NCI-H2029 (cell line): ENCODE measurements at places on chromosomes 5 and 9.

DNA sequence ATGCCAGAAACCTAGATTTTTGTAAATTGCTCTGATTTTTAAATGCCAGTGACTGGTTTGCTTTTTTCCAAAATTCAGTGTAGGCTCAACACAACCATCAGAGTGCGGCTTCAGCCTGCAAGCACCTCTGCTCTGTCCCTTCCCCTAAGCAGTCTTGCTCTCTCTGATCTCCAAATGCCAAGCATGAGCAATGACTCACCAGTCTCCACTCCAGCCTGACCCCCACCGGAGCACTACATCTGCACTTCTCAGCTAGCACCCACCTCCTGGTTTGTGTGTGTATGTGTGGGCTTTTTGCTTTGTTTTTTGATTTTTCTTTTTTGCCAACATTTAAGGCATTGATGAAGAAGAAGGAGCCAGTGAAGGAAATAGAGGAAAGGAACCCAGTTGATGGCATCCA lies 61.4 kb upstream of the ADRA1B start:
- no peak for DNase-seq

DNA sequence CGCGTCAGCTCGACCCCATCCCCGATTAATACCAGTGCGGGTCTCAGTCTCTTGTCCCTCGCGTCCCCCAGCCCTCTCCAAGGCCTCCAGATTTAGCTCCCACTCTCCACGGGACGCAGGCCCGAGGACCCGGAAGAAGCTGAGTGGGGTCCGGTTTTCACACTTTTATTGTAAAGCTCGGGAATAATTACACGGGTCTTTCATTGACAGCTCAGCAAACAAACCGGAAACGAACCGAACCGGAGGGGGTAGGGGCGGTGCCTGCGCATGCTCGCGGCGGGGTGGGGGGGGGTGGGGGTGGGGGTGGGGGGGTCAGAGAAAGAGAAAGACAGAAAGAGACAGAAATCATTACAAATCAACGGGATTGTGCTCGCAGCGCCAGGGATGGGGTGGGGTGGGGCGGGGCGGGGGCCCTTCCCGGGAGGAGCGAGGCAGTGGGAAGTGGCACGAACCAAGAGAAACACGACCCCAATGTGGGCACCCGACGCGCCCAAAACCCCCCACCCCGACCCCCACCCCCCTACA lies 27.9 kb downstream of the PCDH1 start:
- DNase-seq, result peak; percentile 48

DNA sequence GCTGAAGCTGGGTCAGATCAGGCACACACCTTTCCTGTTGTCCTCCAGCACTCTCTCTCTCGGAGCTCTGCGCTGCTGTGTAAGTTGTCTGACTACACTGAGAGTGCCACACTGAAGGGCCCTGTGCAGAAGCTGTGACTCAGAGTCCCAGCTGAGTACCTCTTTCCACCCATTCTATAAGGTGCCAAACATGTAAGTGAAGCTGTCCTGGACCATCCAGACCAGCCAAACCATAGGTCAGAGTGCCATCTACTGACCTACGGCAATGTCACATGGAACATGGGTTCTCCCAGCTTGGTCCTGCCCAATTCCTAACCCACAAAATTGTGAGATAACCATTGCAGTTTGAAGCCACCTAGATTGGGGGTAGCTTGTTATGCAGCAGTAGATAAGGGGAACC lies 68.2 kb downstream of the ADCY2 start:
- no peak for DNase-seq

DNA sequence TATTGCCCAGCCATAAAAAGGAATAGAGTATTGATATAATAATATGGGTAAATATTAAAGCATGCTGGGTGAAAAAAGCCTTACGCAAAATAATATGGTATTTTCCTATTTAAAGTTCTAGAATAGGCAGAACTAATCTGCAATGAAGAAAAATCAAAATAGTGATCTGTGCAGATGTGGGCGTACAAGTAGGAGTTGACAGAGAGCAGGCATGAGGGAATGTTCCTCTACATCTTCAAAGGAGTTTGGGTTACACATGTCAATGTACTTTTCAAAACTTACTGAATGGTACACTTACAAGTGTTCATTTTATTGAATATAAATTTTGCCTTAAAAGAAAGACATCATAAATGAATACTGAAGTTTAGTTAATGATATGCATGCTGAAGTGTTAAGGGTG lies 33.0 kb upstream of the ZBED3 start:
- DNase-seq, result no peak

- no peak for DNase-seq
Measured at GRCh38 chr5:135883441-135883840, 12.2 kb downstream of the IL9 start.

DNA sequence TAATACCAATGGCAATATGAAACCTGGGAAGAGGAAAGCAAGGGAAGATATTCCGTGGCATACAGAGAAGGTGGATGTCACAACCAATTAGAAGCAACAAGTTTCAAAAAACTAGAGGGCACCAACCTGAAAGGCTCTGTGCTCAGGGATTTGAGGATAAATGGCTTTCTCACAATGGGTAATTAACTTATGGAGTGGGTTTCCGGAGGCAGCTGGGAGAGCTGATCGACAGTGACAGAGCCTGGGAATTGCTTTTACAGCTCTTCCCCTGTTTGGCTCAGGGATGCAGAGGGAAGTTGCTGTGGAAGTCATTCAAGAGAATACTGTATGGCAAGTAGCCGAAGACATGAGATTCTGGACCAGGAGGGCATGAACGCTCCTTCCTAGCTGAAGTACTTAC lies 237.0 kb downstream of the KIF4B start:
- DNase-seq, result no peak

DNA sequence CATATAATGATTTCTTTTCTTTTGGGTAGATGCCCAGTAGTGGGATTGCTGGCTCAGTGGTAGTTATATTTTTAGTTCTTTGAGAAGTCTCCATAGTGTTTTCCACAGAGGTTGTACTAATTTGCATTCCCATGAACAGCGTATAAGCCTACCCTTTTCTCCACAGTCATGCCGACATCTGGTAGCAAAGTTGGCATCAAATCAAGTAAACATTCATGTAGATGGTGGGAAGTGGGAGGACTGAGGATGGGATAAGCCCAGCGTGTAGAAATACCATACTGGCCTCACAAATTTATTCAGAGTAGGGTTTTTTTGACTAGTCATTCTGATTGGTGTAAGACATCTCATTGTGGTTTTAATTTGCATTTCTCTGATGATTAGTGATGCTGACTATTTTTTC lies 115.4 kb downstream of the EGFLAM start:
- no peak for DNase-seq

DNA sequence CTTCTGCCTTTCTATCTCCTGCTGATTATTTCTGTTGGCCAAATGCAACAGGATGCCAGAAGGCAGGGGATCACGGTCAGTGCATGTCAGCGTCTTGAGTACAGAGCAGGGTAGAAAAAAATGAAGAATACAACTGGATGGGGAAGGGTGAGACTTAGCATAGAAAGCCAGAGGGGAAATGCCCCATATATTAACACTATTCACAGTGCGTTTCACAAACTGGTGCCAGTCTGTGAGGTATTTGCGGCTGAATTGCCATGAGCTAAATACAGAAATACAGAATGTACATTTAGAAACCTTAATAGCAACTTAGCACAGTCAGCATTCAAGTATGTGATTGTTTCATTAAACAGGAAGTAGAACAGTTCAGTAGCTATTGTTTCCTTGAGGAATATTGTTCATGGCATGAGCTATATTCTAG lies 31.0 kb upstream of the SLC1A3 start:
- DNase-seq, result no peak

DNA sequence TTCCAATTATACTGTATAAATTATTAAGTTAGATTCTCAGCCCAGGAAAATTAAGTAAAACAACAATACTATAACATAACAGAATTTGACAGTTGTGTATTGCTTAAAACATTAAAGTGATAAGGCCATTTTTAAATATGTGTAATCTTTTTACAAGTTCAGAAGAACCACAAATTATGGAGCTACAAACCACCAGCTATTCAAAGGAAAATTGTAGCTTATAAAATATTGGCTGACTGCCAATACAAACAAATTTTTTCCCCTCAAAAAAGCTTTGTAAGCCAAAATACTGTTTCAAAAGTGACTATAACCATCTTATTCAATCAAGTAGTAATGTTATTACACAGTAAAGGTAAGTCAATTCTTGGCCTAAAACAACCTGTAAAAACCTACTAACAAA lies 21.9 kb downstream of the STRBP start:
- DNase-seq, result no peak

GRCh38 chr5:154708207-154708606 lies 47.0 kb upstream of the LARP1 start:
- no peak for DNase-seq

DNA sequence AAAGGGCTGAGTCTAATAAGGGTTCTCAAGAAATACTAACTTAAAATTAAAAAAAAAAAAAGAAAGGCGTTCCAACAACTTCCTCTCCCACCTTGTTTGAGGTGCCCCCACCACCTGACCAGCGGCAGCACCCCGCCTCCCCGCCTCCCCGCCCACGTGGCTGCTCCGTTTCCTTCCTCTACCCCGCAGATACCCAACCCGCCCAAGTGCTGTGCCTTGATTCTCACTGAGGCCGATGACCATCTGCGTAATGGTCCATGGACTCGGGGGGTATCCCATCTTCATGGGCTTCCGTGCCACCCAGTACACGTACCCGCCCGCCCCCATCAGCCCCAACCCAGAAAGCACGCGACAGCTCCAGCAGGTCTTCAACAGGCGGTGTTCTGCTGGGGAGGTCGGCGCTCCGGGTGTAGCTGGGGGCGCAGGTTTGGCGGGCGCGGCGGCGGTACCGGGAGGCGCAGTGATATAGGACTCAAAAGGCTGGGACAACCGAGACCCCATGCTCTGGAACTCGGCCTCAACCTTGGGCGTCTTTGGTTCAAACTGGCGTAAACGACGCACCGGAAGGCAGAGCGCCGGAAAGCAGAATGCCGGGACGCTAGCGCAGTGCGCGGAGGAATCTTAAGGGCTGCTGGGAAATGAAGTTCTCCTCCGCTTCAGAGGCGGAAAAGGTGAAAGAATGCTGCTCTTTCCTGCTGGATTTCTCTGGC lies at the start of gene DMAC1:
TSS of gene DMAC1 (minus strand) at position 545 of the 710 bp plus-strand sequence. CDS start at position 501, 44 bp downstream.
- DNase-seq, result peak; percentile 39

DNA sequence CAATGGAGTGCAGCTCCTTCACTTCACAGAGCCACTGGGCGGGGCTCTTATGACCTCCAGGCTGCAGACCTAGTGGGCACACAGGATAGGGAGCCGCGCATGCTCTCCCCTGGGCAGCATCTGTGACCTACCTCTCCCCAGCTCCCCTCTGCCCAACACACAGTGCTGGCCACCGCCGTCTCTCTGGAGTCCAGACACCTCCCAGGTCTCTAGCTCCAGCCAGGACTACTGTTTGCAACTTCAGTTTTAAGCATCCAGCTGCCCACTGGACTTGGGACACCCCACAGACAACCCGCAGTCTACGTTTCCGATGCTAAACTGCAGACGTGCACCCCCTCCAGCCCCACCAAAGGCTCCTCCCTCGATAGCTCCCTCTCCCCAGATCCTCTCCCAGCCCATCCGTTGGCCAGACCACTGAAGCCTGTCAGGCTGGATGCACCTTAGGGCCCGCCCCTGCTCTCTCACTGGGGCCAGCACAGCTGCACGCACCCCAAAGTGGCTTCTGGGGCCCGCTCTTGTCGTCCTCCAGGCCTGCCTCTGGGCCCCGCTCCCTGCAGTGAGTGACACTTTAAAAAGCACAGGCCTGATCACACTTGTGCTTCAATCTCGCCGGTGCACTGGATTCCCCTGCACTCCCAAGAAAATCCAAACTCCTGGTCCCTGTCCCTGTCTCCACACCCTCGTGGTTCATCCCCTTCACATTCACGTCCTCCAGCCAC lies 11.3 kb downstream of the FLT4 start:
- DNase-seq, result no peak

DNA sequence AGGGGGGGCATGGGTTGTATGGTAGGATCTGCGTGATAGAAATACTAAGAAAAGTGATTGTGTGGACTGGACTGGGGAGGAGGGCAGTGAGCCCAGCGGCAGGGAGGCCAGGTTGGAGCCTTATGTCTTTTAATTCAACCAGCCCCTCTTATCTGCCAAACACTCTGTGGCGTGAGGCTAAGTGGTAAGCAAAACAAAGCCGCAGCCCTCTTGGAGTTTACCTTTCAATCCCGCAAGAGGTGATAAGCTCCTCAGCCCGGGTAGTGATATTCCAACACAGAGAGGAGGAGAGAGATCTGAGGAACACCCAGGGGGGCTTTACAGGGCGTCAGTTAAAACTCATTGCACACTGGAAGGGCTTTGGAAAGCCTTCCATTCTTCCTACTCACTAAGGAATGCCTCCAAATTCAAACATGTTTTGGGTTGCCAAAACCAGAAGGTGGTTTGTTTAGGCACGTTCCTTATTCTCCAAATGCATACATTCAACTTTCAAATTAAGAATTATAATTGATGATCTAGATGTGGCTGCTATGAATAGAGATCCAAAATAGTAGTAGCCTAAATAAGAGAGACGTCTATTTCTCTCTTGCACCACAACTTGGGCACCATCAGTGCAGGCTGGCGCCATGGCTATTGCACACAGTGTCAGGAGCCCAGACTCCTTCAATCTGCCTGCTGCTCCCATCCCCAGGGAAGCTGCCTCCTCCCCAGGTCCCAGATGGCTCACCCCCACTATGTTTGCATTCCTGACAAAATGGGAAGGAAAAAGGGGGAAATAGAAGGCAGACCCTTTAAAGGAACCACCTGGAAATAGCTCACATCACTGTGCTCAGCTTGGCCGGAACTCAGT lies 75.1 kb upstream of the FSTL4 start:
- DNase-seq, result no peak

GRCh38 chr5:179266291-179267070 lies 78.8 kb downstream of the ADAMTS2 start:
- no peak for DNase-seq

GRCh38 chr5:169550227-169550626 lies 33.3 kb upstream of the SPDL1 start:
- no peak for DNase-seq

- DNase-seq, result no peak
Measured at GRCh38 chr9:122122468-122122867, 29.4 kb upstream of the TTLL11 start.

- peak; percentile 47 for DNase-seq
Measured at GRCh38 chr9:107172160-107172978, 110.7 kb upstream of the RAD23B start.

- DNase-seq, result no peak
Measured at GRCh38 chr9:126472948-126473298, 140.8 kb upstream of the LMX1B start.

DNA sequence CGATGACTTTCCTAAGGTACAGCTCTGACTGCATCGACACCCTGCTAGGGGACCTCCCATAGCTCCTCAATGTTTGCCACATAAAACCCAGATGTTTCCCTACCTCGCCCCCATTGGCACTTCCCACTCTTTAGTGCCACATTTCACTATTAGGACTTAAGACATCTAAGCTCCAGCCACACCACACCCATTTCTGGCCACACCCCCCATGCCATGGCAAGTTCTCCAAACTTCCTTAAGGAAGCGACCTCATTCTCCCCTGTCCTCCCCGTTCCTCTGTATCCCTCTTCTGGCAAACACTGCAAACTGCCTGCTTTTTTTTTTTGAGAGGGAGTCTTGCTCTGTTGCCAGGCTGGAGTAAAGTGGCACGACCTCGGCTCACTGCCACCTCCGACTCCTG lies 62.9 kb downstream of the USP20 start:
- no peak for DNase-seq

- DNase-seq, result no peak
Measured at GRCh38 chr9:10026443-10026984, 586.3 kb downstream of the PTPRD start.
